Dermis lymphatic vessel endothelial cell (primary cell): ENCODE measurements at places on chromosomes 7 and 10. TPM values are rescaled to one million over a fixed set of nuclear protein-coding genes. Genes with fewer than 3 reads are reported as not detected.

The CDHR3 gene
- total RNA-seq: 0.98 and 1.5 TPM in 2 replicates

The ZRANB1 gene
- 24.4 and 24.7 TPM in 2 replicates for total RNA-seq

The ZPBP gene
- not detected in 2 replicates for total RNA-seq

The GATA3 gene
- total RNA-seq: under 0.01 TPM in 1 of 2 replicates, not detected in the other

The TBXAS1 gene
- 0.69 and 0.87 TPM in 2 replicates for total RNA-seq

The OR2A7 gene
- total RNA-seq: not detected in 2 replicates

The TAF5 gene
- 2.8 and 5.4 TPM in 2 replicates for total RNA-seq

The OPN1SW gene
- not detected in 2 replicates for total RNA-seq

The SFRP5 gene
- not detected in 2 replicates for total RNA-seq

The SFTPA1 gene
- under 0.01 TPM in 1 of 2 replicates, not detected in the other for total RNA-seq

The ADAMTS14 gene
- under 0.01 and 0.11 TPM in 2 replicates for total RNA-seq

The RADIL gene
- total RNA-seq: 5.1 and 5.5 TPM in 2 replicates

The NACAD gene
- 0.34 and 0.43 TPM in 2 replicates for total RNA-seq

The GSTO2 gene
- total RNA-seq: 0.98 and 1.0 TPM in 2 replicates

The CCM2 gene
- total RNA-seq: 43.4 and 47.0 TPM in 2 replicates

The CRHR2 gene
- total RNA-seq: not detected in 2 replicates

The BEND7 gene
- 6.7 and 9.3 TPM in 2 replicates for total RNA-seq

The NXPH1 gene
- not detected in 2 replicates for total RNA-seq

The SLC16A12 gene
- under 0.01 TPM in 1 of 2 replicates, not detected in the other for total RNA-seq

The KIAA1217 gene
- total RNA-seq: 12.7 and 16.1 TPM in 2 replicates

The IKZF1 gene
- total RNA-seq: 0.11 and 0.17 TPM in 2 replicates

The VAX1 gene
- total RNA-seq: not detected in 2 replicates

The CCNY gene
- 73.7 and 88.6 TPM in 2 replicates for total RNA-seq

The HYAL4 gene
- total RNA-seq: 0.17 and 0.22 TPM in 2 replicates

The FRMD4A gene
- total RNA-seq: 10.5 and 12.4 TPM in 2 replicates

The NRP1 gene
- 15.7 and 48.8 TPM in 2 replicates for total RNA-seq

The GJD4 gene
- total RNA-seq: not detected in 2 replicates

The BMS1 gene
- total RNA-seq: 17.8 and 25.1 TPM in 2 replicates

The PDE6C gene
- total RNA-seq: not detected in 2 replicates

The NPM3 gene
- total RNA-seq: 55.2 and 73.3 TPM in 2 replicates

The C10orf105 gene
- total RNA-seq: not detected in 2 replicates

The FGL2 gene
- 1.1 and 4.9 TPM in 2 replicates for total RNA-seq

The ZNF775 gene
- total RNA-seq: 5.8 and 6.1 TPM in 2 replicates

The HNRNPF gene
- total RNA-seq: 179 and 190 TPM in 2 replicates

The WDR86 gene
- total RNA-seq: 0.11 TPM in 1 of 2 replicates, not detected in the other

The IFT22 gene
- 12.2 and 17.8 TPM in 2 replicates for total RNA-seq

The NUTM2E gene
- not detected in 2 replicates for total RNA-seq

The OR6B1 gene
- total RNA-seq: not detected in 2 replicates

The TSPAN12 gene
- 128 and 134 TPM in 2 replicates for total RNA-seq

The ADCY1 gene
- total RNA-seq: 0.86 and 1.1 TPM in 2 replicates

The PCBD1 gene
- 38.3 and 52.6 TPM in 2 replicates for total RNA-seq

The KIF20B gene
- total RNA-seq: 3.0 and 3.7 TPM in 2 replicates

The NUTM2D gene
- total RNA-seq: 1.1 TPM in 2 replicates

The CBLL1 gene
- 10.2 and 17.5 TPM in 2 replicates for total RNA-seq

The FXYD4 gene
- total RNA-seq: not detected in 2 replicates

The GNAT3 gene
- not detected in 2 replicates for total RNA-seq

The CTAGE8 gene
- not detected in 2 replicates for total RNA-seq

The FAM24B gene
- total RNA-seq: 0.76 and 1.0 TPM in 2 replicates

The GRM8 gene
- total RNA-seq: 0.09 TPM in 1 of 2 replicates, not detected in the other

The PTER gene
- total RNA-seq: 7.7 and 12.2 TPM in 2 replicates

The CYP2E1 gene
- 0.26 TPM in 1 of 2 replicates, not detected in the other for total RNA-seq

The CALHM3 gene
- not detected in 2 replicates for total RNA-seq

The FAM241B gene
- 0.09 and 0.22 TPM in 2 replicates for total RNA-seq

The ZNF853 gene
- total RNA-seq: 1.6 and 5.2 TPM in 2 replicates

The HOXA7 gene
- 1.4 and 2.5 TPM in 2 replicates for total RNA-seq

The RAPGEF5 gene
- total RNA-seq: 245 and 258 TPM in 2 replicates
